ENCODE measurements at places on chromosomes 11 and 22. TPM values are rescaled to one million over a fixed set of nuclear protein-coding genes. Genes with fewer than 3 reads are reported as not detected.

DNA sequence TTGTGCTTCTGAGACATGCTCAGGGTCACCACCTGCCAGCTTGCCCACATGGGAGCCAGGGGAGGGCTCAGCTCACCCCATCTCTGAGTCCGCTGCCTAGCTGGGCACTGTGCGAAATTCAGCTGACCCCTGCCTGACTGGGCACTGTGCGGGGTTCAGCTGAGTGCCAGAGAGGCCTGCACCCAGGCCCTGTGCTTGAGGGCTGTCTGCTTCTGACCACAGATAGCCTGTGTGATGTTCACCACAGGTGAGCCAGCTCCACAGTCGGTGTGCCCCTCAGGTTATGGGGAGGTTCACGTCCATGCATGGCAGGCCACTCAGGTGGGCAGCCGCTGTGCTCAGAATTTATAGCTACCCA, 84.5 kb upstream of the SUSD2 start:
- DNase-seq, result no peak

- no peak for DNase-seq
Measured at GRCh38 chr22:46795845-46796565, 33.6 kb downstream of the TBC1D22A start.

DNA sequence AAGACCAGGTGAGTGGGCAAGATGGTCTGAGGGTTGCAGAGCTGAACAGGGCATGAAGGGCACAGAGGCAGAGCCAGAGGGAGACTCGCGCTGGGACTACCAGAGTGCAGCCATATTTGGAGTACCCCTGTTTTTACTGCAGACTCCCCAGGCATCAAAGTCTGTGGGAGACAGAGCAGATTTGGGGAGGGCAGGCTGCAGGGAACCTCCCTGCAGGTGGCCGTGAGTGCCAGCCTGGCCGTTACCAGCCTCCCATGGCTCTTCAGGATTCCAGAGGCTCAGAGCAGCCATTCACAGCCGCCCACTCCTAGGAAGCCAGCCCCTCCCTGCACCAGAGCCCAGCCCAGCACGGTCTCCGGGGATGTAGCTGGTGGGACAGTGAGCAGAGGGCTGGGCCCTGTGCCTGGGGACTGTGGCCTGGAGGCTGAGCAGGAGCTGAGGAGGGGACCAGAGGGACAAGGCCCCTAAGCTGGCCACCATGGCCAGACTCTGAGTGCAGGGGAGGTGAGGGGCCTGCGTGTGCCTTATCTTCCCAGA, at the start of gene SEPTIN3:
SEPTIN3 (plus strand) TSS at position 334 of the 537 bp plus-strand sequence. CDS start 2,050 bp downstream, outside the sequence.
- no peak for DNase-seq

- no peak for DNase-seq
Measured at GRCh38 chr11:78773492-78773891, 198.8 kb upstream of the NARS2 start.

- no peak for DNase-seq
Measured at GRCh38 chr11:20621679-20622078, 22.3 kb downstream of the SLC6A5 start.

GRCh38 chr11:2778630-2779498, 79.1 kb upstream of the KCNQ1OT1 start:
- DNase-seq, result peak; percentile 96

- DNase-seq, result no peak
Measured at GRCh38 chr11:11472106-11472505, 119.1 kb upstream of the CSNK2A3 start.

DNA sequence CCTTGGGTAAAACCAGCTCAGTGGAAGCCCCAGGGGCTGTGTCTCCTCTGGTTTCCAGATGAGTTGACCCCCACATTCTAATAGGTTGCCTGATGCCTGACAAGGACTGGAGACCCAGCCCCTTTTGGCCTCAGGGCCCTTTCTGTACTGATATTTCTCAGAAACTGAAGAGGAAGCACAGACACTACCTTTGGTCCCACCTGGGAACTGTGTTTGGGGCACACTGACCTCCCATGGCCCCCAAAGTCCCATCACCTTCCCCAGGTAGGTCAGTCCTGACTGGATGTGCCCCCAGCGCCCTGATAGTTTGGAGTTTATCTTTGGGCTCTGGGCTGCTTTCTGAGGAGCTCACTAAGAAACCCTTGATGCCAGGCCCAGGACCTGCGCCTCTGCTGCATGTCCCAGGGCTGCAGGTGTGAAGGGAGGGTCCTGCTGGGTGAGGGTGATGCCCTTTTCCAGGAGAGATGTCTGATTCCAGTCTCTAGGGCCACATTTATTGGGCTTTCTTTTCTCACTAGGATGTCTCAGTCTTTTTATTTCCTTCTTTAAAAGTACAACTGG, 106.7 kb downstream of the GGTLC2 start:
- no peak for DNase-seq

GRCh38 chr11:134150195-134150903, 73.4 kb downstream of the NCAPD3 start:
- DNase-seq, result no peak

GRCh38 chr22:31378123-31378522, 21.3 kb upstream of the DRG1 start:
- no peak for DNase-seq

LSP1 gene
- 85.5 TPM for total RNA-seq

MISFA gene
- total RNA-seq, result 1.7 TPM

CCDC89 gene
- 10.8 TPM for total RNA-seq

KDM4E gene
- 4.6 TPM for total RNA-seq
